Esophagus squamous epithelium (tissue), 5 donors: ENCODE measurements at places on chromosomes 6 and 20. TPM values are rescaled to one million over a fixed set of nuclear protein-coding genes. Genes with fewer than 3 reads are reported as not detected.

DNA sequence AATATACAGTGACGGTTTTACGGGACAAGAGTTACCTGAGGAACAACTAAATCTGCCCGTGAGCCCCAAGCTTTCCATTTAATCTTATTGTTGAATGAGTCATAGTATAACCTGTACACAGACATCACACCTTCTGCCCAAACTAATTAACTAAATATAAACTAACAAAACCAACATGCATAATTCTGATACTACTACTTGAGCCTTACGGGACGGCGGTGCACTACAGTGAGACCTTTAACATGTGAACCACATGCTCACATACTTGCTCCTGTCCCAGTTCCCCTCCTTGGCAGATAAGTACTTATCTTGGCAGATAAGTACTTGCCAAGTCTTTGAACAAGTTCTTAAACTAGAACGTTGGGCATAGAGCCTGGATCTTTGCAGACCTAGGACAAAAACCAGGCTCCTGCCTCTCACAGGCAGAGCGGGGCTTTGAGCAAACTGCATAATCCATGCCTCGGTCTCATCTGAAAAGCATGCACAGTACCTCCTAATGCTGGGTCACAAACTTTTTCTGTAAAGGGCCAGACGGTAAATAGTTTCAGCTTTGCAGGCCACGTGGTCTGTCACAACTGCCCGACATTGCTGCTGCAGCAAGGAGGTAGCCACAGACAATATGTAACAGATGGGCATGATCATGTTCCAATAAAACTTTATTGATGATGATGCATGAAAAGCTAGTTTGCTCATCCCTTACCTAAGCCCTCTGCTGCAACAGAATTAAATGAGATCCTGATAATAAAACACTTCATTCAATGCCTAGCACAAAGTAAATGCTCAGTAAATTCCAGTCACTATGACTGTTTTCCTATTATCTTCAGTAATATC, 23.0 kb downstream of the ZNF217 start:
- DNase-seq: no peak

GRCh38 chr6:152957796-152958195, 25.0 kb downstream of the FBXO5 start:
- DNase-seq: no peak

The ZSCAN23 gene
- total RNA-seq: 0.59 TPM

- no peak for DNase-seq
These were observed 134.5 kb upstream of the HMGN3 start for GRCh38 chr6:79369026-79369425.
